ENCODE measurements at places on chromosomes 2 and 18.

DNA sequence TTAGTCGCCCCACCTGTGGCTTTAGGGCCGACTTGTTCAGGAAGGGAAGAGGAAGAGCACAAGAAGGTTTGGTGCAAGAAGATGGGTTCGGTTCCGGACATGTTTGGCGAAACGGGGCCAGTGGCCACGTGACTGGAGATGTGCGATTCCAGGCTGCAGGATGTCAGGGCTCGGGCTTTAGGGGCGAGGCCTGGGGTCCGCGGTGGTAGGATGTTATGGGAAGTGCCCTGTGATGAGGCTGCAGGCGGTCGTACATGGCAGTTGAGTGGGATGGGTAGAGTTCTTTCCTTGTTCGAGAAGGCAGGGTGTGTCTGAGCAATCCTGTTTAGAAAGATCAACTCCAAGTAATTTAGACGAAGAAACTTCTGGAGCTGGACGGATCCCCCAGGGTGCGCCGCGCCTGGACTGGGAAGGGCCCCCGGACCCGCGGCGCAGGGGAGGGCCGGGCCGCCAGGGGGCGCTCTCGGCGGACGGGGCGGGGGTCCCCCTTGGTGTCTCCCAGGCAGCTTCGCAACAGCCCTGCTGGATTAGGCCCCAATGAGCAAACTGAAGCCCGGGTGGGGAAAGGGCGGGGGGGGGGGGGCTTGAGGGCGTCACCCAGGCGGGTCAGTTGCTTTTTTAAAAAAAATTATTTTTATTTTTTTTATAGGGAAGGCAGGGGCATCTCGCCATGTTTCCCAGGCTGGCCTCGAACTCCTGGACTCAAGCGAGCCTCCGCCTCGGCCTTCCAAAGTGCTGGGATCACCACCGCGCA, 17.2 kb upstream of the SDC1 start:
- DNase-seq, result no peak

GRCh38 chr2:3442185-3442584, 62.7 kb downstream of the TRAPPC12 start:
- DNase-seq, result no peak

- DNase-seq, result no peak
Observed at GRCh38 chr2:86037141-86037794, 68.4 kb downstream of the POLR1A start.

DNA sequence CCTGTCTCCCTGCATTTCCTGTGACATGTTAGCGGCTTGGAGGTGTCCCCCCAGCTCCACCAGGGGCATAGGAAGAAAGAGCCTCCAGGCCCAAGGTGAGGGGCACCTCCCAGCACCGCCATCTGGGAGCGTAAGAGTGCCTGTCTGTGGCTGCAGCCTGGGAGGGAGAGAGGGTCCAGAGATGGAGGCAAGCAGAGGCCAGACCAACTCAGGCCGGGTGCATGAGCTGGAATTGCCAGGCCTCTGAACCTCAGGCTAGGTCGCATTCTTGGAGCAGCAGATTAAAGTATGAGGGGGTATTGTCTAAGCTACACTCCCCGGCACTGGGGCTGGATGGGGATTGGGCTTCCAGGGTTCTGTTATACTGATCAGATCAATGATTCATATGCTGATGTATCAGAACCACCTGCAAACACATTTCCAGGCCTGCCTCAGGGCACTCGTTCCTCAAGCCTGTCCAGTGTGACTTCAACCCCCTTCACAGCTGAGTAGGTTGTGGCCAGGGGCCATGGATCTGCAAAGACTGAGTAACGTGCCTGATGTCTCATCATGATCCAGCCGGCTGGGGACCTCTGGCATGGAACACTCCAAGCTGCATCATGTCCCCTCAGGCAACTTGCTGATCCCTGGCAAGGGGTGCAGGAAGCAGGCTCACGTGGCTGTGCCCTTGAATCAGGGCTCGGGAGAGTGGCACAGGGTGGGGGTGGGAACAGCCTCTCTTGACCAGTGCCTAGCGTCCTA, 73.2 kb downstream of the HS1BP3 start:
- no peak for DNase-seq

DNA sequence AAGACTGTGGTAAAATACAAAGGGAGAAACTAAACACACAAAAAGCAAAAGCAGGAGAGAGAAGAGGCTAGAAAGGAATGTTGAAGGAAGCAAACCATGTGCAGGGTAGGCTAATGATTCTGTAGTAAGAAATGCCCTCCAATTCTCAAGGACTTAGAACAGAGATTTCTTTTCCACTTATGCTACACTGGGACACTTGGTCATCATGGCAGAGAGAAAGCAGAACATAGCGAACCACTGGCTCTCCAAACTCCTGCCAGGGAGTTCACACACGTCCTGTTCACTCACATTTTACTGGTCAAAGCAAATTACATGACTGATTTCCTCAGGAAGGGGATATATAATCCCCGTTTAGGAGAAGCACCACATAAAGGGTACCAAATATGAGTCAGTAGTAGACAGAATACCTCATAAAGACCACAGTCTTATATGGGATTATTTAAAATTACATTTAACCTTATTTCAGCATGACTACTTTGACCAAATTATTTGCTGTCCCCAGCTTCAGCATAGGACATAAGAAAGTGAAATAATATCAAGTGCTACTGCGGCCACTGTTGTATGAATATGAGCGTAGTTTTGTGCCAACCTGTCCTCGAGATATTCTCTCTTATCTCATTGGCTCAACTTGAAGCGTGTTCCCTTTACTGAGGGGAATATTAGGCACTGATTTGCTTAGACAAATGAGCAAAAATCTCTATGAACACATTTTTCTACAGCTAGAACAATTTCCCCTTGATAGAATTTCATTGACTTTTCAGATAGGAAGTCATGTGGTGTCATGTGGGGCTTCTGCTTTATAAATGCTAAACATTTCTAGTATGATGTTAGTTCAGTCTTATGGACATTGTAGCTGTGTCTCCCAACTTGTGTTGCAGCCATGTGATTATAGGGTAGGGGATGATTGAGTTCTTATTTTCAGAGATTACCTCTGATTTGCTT, 81.7 kb downstream of the FAM161A start:
- no peak for DNase-seq

DNA sequence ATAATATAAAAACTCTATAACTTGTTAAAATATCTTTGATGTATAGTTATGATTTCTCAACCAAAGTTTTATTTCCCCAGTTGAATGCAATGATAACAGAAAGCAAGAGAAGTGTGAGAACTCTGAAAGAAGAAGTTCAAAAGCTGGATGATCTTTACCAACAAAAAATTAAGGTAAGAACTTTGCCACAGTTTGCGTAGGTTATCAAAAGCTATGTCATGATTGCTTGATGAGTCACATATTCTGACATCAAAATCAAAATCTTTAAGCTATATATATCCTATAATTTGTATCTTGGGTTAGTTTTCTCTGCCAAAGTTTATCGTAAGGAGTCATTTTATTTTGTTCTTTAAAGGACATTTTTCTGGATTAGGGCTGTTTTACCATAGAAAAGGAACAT, 35.0 kb downstream of the NDC80 start:
- no peak for DNase-seq

DNA sequence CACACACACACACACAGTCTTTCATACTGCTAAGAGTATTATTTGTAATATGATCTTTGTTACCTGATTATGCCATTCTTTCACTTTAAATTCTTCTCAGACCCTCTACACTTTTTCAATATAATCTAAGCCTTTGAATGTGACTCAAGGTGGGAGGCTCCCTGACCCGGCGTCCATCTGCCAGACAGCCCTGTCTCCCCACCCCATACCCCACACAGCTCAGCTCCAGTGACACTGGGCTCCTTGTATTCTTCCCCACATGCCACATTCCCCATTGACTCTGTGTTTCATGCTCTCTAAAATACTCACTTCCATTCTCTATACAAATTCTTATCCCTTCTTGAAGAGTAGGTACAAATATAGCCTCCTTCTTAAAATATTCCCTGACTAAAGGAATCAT, 442.2 kb downstream of the TGIF1 start:
- no peak for DNase-seq

DNA sequence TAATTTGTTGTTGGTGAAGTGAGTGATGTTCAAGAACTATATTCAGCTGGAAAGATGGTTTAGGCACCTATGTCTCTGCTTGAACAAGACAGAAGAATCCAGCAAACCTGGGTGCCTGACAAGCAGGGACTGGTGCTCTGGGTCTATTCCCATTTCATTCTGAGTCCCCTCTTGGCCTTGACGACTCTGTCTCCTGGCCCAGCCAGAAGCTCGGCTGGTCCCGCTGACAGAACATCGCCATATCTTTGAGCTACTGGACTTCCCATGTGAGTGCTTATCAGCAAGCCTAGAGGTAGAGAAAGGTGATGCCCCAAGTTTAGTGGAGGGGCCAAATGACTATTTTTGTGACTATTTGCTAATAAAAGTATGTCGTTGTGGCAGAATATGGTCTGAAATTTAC, 48.2 kb downstream of the SDC1 start:
- DNase-seq, result no peak

DNA sequence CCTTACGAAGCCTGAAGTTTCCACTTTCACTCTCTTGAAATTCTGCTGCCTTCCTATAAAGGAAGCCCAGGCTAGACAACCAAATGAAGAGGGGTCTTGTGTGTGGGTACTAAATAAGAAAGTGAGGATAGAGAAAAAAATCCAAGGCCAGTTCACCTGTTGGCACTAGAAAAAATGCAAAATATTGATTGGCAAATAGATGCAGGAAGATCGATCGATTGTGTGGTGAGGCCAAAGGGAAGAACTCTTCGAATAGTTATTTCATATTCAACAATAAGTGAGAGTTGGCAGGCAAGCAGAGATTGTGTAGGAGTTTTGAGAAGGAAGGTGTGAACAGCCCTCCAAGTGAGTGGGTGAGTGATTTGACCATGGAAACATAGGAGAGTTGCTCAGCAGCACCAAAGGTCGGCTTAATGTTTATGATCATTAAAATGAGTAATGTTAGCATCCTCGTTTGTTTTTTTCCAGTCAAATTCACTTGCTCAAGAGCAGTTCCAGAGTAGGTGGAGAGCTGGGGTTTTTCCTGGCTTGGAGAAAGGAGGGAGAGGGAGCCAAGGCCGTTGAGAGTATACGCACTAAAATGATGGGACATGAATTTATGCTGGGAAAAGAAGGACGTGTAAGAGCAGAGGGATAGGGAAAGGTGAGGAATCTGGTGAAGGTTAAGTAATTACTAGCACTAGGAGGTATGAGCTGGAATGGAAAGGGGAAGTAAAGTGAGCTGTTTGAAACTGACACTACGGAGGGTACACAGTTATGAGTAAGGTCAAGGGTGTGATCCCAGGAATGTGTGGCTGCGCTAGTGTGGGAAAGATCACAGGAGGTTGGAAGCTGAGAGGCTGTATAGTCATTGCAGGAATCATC, 1.1 kb upstream of the NAPG start:
- DNase-seq, result no peak

DNA sequence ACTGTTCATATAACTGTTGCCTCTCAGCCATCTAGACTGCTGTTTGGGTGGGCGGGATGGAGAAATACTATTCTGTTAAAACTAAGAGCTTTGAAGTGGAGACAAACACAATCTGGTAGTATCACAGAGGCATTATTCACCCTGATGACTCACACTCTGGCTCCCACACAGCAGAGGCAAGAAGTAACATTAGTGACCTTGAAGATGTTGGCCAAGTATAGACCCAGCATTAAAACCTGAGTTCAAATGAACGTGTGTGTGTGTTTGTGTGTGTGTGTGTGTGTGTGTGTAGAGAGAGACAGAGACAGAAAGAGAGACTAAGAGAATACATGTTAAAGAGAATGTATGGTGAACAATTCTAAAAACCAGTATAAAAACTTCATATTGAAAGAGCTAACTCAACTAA, 22.5 kb upstream of the ACVR1 start:
- DNase-seq, result no peak

DNA sequence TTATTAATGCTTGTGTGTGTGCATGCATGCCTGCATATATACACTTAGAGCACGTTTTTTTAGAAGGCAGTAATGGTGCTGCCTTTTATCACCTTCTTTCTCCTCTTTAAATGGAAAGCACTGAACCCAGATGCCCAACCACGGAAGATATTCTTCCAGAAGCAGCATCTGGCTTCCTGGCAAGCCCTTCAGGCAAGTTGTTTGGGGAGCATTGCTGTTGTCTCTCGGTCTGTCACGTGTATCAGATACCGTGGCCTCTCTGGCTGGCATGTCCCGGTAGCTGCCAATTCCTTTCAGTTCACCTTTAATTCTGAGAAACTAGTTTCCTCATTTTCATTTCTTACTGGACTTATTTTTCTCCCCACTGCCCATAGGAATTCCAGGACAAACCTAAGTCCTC, 587.8 kb downstream of the ARHGAP15 start:
- DNase-seq, result no peak

GRCh38 chr2:144162652-144163051, 357.3 kb downstream of the ZEB2 start:
- DNase-seq, result peak; percentile 55

DNA sequence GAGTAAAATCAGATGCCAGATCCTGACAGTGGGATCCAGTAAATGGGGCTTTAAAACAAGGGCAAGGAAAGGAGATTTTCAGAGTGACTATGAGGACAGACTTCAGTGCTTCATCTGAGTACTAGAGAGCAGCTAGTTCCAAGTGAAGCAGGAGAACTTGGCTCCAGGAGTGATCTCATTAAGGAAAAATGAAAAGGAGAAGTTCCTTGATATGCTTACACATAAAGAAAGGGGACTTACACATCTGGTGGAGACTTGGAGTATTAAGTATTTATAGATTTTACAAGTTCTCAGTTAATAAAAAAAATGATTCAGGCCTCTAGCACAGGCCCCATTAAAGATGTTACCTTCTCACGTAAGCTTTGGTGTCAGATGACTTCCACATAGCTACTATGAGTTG, 105.8 kb downstream of the ICOS start:
- no peak for DNase-seq

DNA sequence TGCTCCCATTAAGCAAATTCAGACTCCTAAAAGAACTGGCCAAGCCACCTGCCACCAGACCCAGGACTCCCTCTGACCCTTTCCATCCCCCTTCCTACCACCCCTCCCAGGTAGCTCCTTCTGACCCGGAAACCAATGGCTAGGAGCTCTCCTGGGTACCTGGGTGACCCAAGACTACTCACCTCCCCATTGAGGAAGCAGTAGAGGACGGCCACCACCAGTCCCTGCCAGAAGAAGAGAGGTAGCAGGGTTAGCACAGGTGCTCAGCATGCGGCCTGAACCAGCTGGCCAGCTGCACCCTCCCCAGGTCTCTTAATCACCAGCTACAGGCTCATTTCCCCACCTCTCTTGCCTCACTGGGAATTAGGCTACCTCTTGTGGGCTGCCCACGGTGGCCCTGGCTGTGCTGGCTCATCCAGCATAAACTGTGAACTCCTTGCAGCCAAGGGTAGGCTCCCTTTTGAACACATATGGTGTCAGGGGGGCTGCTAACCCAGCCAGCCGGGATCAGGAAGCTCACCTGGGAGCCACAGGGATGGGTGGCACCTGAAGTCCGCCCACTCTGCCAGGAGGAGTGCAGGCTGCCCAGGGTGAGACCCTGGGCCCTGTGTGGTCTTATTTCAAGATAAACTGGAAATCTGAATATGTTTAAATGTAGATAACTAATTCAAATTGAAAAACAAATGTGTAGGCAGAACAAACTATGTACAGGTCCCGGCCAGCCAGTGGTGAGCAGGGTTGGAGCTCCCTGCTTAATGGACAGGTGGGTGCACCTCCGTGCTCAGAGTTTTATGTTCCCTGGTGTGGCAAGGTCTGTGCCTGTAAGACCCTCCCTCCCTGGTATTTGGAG, 9.9 kb downstream of the TMEM37 start:
- no peak for DNase-seq

GRCh38 chr2:78979380-78980151, 45.9 kb upstream of the REG3G start:
- DNase-seq, result peak; percentile 50
